Kidney (tissue), 22 donors: ENCODE measurements at places on chromosomes 12 and 14. TPM values are rescaled to one million over a fixed set of nuclear protein-coding genes. Genes with fewer than 3 reads are reported as not detected.

GRCh38 chr14:95953111-95953724 is 76.6 kb downstream of the TUNAR start:
- DNase-seq = no peak

Gene TAS2R43
- not detected for polyA plus RNA-seq

Gene HOXC10
- 49.7 TPM for polyA plus RNA-seq

- no peak for DNase-seq
These were observed 13.8 kb upstream of the SLC38A2 start for GRCh38 chr12:46386360-46386867.

- no peak for DNase-seq
These were observed 372.2 kb downstream of the GXYLT1 start for GRCh38 chr12:41772478-41772877.

DNA sequence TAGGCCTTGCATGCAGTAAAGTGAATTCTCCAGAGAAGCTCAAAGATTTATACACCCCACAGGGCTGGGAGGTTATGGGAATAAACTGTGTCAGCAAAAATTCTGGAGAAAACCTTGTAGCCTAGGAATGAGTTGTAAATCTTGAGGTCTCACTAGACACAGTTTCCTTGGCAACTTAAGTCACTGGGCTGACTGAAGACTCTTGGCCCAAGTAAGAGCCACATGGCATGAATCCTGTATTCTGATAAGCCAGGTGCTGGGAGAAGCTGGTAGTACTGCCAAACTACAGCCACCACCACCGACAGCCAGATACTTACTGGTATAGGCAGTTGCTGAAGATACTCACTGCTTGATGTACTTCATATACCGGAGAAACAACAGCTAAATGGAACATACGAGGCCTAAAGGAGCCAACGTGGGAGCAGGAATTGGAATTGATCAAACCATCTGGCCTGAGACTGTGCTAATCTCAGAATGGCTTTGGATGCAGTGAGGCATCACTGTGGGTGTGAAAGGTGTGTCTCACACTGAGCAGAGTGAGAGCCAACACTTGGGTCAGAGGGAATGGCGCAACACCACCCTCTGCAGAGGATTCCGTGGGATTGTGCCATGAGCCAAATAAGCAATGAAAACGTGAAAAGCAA is 102.8 kb upstream of the TMCC3 start:
- DNase-seq = peak; percentile 86

Gene KCNJ8
- 5.6 TPM for polyA plus RNA-seq

Gene SUSD6
- polyA plus RNA-seq = 14.3 TPM

DNA sequence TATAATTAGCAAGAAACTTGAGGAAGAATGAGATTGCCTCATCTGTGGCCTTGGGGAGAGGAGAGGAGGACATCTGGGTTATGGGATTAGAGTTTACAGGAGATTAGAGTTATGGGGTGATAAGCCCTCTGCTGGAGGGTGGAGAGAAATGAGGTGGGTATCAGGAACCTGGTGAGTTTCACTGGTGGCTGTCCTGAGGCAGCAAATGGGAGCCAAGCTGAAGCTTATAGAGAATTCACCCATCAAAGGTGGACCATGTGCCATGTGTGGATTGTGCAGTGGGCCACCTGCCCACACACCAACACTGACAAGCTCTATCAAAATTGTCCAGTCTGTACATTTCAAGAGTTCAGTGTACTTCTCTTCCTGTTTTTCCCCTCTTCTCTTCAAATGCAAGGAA is 135.3 kb downstream of the AEBP2 start:
- DNase-seq = no peak

DNA sequence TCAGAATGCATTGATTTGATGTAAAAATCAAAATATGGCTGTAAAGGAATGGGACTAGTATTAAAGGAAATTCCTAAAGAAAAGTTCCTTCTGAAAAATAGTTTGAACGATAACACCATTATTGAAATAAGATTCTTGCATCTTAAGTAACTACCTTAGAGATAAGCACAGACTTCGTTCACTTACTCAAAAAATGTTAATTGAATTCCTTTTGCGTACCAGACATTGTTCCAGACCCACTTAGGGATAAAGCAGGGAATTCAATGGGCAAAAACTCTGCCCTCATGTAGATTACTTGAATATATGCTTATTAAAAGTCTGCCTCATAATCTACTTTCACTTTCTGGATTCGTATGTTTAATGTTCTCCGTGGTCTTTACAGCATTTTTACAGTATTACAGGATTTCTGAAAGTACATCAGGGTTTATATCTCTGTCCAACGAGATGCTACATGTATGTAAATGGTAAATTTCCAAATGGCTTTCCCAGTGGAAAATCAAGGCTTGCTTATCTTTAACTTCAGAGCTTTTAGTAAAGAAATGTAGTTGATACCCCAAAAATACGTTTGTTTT is 213.7 kb downstream of the GXYLT1 start:
- no peak for DNase-seq

DNA sequence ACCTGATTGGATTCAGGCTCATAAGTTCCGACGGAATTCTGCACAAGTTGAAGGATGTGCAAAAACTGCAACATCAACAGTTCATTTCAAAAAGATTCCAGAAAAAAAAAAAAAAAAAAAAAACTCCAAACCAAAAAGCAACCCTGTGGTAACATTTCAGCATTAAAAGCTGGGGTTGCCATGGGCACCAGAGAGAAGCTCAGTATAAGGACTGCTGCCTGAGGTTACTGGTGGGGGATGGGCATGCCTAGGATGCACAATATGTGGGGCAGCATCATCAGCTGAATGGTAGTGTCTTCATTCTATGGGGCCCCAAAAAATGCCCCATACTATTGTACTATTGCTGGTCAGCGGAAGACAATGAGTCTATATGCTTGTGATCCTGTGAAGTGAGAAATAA is 44.7 kb downstream of the MBIP start:
- no peak for DNase-seq

Gene SERPINA1
- 2,184 TPM for polyA plus RNA-seq

- no peak for DNase-seq
These were observed 342.6 kb upstream of the NAV3 start for GRCh38 chr12:77488041-77488620.
